NCI-H460 (cell line): ENCODE measurements at places on chromosomes 13 and 19.

- peak; percentile 1 for DNase-seq
Measured at GRCh38 chr19:33998739-33999345, 173.5 kb upstream of the LSM14A start.

- no peak for DNase-seq
Measured at GRCh38 chr19:1313695-1314613, 28.3 kb downstream of the EFNA2 start.

DNA sequence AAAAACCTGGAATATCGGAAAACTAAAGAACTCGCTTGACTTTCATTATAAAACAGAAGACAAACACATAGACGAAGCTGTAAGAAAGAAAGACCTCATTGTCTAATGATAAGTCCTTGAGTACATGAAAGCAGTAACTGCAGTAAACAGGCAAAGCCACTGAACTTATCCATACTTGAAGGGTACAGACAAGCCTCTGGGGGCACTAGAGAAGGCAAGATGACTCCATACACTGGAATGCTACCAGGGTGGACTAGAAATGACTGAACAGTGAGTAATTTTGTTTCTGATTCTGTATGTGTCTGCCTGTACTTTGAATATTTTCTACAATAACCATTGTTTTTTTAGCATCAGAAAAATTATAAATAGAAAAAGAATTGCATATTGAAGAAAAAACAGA lies 507.9 kb downstream of the UQCRFS1 start:
- no peak for DNase-seq

DNA sequence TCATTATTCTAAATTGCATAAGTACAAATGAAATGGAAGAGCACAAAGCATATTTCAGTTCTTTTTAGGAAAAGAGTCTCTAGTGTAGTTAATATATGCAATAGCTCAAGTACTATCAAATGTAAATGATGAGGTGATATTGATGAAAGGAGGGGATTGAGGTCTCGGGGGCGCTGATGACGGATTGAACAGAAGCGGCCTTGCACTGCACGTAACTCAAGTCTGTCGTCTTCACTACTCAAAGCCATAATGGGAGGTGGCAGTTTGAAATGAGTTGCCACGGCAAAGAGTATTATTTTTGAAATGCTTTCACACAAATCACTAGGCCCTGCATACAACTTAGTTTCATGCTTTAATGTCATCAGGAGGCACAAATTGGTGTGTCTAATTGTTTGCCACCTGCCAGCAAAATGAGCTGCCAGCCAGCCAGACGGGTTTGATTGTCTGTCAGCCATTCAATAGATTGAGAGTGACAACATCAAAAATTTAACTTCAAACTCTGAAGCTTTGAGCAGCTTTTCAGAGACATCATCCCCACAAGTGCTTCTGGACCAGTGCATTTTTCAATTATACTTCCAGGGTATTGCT lies 256.6 kb downstream of the NBEA start:
- DNase-seq, result no peak

- no peak for DNase-seq
Measured at GRCh38 chr19:49395581-49396407, 7.7 kb downstream of the KASH5 start.

GRCh38 chr19:1590641-1591397 lies 1.8 kb downstream of the MBD3 start:
- DNase-seq, result no peak

DNA sequence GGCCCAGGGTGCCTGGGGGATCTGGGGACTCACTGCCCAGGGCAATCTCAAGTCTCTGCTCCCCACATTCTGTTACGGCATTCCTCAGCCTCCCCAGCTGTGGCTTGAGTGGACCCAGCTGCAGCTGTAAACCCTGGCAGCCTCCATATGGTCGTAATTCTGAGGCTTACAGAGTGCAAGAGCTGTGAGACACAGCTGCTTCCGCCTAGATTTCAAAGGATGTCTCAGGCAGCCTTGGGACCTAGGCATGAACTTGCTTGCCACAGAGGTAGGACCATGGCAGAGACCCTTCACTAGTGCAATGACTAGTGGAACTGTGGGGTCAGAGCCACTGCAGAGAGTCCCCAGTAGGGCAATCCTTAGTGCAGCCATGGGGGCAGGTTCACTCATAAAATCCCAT lies 297.5 kb downstream of the ENOX1 start:
- no peak for DNase-seq

GRCh38 chr13:101453784-101454201 lies 1.3 kb downstream of the ITGBL1 start:
- no peak for DNase-seq

- no peak for DNase-seq
Measured at GRCh38 chr13:82833923-82834322, 1048.4 kb downstream of the SLITRK1 start.

DNA sequence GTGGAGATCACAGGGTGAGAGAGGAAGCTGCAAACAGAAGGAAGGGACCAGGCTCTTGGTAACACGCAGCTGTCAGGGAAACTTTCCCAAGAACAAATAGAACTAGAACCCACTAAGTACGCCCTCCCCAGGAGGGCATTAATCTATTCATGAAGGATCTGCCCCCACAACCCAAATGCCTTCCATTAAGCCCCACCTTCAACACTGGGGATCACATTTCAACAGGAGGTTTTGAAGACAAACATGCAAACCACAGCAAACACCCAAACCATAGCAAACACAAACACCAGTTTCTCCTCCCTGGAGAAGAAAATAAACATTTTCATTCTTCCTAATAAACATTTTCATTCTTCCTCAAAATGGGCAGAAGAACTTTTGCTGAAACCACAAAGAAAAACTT lies 329.6 kb downstream of the EFNB2 start:
- DNase-seq, result no peak

GRCh38 chr19:19040417-19040816 lies 7.0 kb downstream of the ARMC6 start:
- no peak for DNase-seq

- no peak for DNase-seq
Measured at GRCh38 chr13:63337921-63338320, 1922.3 kb upstream of the PCDH20 start.

DNA sequence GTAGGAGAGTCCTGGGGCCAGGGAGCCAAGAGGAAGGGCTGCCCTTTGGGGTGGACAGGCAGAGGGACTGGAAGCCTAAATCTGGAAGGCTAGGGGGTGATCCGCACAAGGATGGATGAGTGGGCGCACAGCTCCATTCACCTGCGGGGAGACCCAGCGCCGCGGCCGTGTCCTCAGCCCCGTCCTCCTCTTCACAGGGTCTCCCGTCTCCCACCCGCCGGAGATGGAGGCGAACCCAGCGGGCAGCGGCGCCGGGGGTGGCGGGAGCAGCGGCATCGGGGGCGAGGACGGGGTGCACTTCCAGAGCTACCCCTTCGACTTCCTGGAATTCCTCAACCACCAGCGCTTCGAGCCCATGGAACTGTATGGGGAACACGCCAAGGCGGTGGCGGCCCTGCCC lies 7.9 kb downstream of the ZNF865 start:
- no peak for DNase-seq

DNA sequence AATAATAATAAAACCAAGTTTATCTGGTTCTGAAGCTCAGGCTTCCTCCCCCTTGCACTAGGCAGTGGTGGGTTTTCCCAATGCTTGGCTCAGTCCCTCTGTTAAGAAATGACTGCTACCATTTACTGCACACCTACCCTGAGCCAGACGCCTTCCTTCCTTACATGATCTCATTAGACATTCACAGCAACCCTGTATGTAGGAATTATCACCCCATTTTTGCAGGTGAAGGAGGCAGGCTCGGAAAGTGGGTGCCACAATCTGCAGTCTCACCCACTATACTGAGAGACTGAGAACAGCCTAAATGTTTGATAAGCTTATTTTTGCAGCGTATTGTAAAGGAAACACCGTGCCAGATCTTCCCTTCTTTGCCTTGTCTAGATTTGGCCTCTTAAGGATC lies 18.3 kb upstream of the CACNG8 start:
- no peak for DNase-seq

DNA sequence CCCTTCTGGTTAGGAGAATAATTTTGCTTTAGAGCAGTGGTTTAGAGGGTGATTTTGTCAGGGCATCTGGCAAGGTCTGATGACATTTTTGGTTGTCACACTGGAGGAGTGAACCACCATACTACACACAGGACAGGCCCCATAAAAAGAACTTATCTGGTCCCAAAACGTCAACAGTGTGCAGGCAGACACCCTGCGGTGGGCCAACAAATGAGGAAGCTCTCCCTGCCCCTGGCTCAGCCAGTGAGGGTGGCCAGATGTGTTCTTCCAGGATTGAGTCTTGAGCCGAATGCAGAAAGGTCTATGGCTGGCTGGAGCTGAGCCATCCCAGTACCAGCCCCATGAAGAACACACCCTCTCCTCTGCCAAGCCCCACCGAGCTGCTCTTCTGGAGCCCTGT lies 149.2 kb downstream of the MIPEP start:
- DNase-seq, result no peak

DNA sequence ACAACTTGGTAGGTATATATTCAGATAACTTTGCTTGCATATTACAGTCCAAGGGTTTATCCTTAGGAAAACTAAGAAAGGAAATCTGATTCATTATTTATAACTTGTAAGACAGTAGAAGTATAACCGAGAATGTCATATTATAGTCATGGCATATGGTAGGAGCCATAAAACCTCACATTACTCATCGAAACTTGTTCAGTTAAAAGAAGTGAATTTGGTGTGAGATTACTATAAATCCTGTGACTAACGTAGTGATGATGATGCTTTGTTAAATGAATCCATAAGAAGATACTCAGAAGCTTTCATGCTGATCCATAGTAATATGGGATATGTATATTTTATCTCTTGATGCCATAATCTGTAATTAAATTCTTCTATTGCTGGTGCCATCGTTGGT lies 57.3 kb downstream of the MTUS2 start:
- no peak for DNase-seq

DNA sequence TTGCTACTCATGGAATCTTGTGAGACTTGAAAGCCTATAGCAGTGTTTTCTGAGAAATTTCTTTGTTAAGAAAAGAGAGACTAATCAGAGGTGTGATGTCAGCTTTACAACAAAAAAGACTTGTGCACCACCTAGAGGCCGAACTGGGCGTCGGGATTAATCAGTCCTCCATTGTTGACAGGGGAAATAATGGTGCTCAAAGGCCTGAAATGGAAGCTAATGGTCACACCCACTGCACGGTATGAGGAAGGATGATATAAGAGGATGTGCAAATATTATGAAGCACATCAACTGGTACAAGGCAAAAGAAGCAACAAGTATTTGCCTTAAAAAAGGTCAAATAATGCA lies 480.2 kb upstream of the MIR17HG start:
- peak; percentile 61 for DNase-seq

GRCh38 chr19:50669302-50670101 lies 20.3 kb downstream of the C19orf81 start:
- peak; percentile 30 for DNase-seq

GRCh38 chr13:50378509-50379044 lies 363.3 kb downstream of the KCNRG start:
- no peak for DNase-seq

GRCh38 chr19:2578901-2579677 lies 103.2 kb downstream of the GADD45B start:
- peak; percentile 88 for DNase-seq

DNA sequence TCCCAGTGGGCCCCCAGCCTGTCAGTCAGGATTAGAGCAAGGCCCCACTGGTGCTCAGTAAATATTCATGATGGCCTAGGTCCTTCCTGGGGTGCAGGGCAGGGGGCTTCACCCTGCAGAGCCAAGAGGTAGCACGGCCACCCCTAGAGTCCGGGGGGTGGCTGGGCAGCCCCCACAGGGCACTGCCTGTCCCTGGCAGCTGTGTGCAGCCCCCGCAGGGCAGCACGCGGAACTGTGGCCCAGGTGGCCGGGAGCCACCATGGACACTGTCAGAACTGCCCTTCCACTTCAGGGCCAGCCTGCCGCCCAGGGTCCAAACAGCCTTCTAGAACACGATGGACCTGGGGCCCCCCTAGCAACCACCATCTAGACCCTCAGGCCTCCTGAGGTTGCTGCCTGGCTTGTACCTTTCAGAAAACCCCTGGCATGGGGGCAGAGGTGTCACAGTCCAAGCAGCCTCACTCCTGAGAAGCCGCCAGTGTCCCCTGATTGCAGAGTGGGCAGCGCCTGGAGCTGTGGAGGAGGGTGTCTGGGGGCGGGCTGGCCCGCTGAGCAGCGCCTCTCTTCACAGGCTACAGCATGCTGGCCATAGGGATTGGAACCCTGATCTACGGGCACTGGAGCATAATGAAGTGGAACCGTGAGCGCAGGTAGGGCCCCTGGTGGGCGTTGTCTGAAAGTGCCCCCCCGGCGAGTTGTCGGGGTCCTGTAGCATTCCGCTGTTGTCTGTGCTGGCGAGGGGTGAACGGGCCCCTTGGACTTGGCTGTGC lies 2.9 kb upstream of the YJEFN3 start:
- DNase-seq, result no peak
